A549 (cell line): ENCODE measurements at places on chromosomes 1 and 21.

- DNase-seq = no peak
These were observed 11.5 kb downstream of the YBEY start for GRCh38 chr21:46297338-46298271.

GRCh38 chr1:235290740-235291502, 37.1 kb downstream of the ARID4B start:
- no peak for DNase-seq

DNA sequence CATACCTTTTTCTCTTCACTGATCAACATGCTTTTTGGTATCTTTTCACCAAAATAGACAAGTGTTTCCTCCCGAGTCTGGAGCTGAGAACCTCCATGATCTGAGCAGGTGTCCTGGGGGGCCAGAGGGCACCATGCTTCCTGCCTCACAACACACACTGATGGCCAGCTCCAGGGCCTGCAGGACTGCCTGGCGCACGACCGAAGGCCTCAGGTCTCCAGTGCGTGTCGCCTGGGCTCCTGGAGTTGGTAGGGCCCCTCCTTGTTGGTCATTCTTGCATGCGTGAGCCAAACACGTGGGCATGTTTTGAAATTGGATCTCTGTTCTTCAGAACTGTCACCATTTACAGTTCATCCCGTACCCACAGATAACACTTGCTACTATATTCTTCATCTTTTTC, 64.4 kb downstream of the SLC37A1 start:
- DNase-seq = no peak

- no peak for DNase-seq
These were observed 23.6 kb upstream of the CTH start for GRCh38 chr1:70387507-70387906.

DNA sequence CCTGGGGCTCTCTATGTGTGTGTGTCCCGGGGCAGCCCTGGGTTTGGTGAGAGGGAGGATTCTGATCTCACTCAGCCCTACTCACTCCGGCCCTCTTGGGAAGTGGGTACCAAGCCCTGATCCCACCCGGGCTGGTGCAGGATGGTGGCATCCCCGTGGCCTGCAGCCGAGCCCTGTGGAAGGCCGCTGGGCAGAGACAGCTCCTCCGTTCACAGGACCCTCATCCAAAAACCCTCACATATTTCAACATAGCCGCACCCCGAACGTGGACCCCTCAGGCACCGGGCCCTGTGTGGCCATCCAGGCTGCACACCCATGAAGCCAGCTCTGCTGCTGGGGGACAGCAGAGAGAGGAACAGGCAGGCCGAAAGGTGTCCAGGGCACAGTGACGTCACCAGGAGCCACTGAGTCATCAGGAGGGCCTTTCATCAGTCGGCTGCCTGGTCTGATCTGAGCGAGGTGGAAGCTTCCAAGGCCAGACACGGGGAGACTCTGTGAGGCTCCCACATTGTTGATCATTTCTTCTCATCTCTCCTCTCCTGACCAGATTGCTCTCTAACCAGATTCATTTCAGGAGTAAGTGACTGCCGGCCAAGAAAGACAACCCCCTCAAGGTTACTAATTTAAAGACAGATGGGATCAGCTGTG, 16.2 kb upstream of the GPR157 start:
- peak; percentile 59 for DNase-seq

- no peak for DNase-seq
These were observed 160.8 kb downstream of the DISP1 start for GRCh38 chr1:222975472-222976122.

GRCh38 chr1:216216305-216216704, 206.9 kb downstream of the USH2A start:
- no peak for DNase-seq

- DNase-seq = no peak
These were observed 28.3 kb downstream of the CCN1 start for GRCh38 chr1:85608851-85609250.

GRCh38 chr1:42313970-42314369, 21.1 kb downstream of the FOXJ3 start:
- no peak for DNase-seq

DNA sequence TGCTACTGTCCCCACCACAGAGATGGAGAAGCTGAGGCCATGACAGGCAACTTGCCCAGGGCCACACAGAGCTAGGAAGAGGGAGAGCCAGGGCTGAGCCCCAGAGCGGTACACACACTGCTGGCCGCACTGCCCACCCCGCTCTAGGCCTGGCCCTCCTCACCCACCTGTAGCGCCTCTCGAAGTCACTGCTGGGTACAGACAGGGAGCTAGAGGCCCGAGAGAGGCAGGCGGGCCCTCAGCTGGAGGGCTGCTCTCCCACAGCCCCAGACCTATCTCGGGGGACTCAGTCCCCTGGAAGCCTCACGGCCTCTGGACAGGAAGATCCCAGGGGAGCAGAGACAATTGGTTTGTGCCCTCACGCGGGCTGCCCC, 17.3 kb upstream of the PLEKHG5 start:
- no peak for DNase-seq

GRCh38 chr1:30368651-30369240, 354.6 kb downstream of the MATN1 start:
- no peak for DNase-seq

DNA sequence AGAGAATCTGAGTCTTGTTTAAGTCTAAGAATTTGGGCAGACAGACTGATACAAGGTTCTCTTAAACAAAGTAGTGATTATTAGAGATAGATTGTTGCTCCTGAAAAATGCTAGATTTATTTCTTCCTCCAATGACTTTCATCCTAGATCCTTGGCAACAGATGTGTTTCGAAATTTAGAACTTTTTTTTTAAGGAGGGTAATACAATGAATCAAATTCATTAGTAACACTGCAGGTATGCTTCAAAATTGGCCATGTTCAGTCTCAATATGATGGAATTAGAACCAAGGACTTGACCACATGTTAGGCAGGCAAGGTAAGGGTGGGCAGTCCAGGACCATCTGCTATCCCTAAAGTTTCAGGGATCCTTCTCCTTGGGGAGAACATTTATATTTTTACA, 4.5 kb upstream of the LCE1F start:
- no peak for DNase-seq

GRCh38 chr1:241336335-241336734, 20.7 kb downstream of the RGS7 start:
- DNase-seq = no peak

DNA sequence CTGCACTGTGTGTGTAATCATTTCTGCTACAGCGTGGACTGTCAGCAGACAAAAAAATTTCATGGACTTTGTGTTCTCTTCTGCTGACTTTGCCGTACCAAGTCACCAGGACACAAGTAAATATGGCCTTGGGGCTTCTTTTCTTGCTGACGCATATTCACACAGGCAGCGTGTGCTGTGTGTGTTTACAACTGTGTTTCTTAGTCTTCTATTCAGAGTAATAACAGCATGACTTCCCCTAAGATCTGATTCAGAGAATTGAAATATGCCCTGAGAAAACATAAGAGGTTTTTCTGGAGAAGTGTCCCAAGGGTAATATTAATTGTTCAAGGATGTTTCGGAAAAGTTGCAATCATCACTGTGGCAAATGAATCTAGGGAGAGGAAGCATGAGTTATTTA, 47.1 kb upstream of the DYNLT5 start:
- DNase-seq = peak; percentile 21

- DNase-seq = no peak
These were observed 76.0 kb upstream of the ATF3 start for GRCh38 chr1:212532469-212533147.

- DNase-seq = no peak
These were observed 3.5 kb upstream of the ATP1B1 start for GRCh38 chr1:169103002-169103401.

DNA sequence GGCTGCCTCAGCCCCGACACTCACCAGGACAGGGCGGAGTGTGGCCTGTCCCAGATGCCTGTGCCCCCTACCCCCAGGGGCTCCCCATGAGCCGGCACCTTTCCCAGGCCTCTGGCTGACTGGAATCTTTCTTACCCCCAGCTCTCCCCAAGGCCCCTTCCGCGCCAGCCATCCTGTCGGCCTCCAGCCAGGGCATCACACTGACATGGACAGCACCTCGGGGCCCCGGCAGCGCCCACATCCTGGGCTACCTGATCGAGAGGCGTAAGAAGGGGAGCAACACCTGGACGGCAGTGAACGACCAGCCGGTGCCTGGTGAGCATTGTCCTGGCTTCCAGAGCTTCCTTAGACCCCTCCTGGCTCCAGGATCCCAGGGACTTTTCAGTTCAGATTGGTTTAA, 26.5 kb downstream of the IGFN1 start:
- no peak for DNase-seq

GRCh38 chr21:35222541-35222941, 173.4 kb upstream of the RUNX1 start:
- no peak for DNase-seq

GRCh38 chr1:107264561-107264960, 123.7 kb downstream of the NTNG1 start:
- DNase-seq = no peak

DNA sequence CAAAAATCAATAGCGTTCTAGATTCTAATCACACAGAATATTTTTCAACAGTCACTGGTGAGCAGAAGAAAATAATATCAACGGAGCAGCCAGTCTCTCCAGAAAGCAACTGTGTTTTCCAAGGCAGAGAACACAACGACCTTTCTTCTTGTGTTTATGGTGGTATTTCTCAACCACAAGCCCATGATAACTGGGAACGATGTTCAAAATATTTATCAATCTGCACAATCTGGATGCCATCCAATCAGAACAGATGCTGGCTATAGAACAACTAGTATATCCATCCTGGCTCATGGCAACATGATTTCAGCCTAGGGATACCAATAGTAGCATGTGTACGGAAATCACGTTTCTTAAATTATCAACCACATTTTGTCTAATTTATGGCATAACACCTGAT, 162.7 kb upstream of the RUNX1 start:
- DNase-seq = no peak

DNA sequence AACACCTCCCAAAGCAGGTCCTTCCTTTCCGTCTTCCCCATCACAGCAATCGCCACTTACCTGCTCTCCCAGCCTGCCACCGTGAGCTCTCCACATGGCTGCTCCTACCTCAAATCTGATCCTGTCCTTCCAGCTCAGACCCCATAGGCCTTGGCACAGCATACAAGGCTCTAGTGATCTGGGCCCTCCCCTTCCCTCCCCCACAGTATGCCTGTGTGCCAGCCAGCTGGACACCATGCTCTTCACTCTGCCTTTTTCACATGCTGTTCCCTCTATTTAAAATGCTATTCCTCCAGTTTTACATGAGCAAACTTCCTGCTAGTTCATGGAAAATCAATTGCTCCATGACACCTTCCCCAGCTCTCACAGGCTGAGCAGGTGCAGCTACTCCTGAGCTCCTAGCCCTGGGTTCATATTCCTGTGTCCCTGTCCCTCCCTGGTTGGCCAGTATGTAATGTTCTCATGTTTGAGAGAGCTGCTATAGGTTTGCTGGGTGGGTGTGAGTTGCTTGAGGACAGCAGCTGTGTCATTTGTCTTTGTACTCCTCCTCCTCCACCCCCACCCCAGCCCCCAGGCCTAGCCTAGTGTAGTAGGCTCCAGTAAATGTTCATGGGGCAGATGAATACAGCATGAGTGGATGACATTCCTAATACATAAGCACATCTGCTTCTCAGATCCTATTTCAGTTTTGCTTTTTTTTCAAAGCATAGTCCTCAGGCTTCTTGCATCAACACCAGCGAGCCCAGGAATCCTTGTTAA, 6.3 kb upstream of the TNNT2 start:
- no peak for DNase-seq

DNA sequence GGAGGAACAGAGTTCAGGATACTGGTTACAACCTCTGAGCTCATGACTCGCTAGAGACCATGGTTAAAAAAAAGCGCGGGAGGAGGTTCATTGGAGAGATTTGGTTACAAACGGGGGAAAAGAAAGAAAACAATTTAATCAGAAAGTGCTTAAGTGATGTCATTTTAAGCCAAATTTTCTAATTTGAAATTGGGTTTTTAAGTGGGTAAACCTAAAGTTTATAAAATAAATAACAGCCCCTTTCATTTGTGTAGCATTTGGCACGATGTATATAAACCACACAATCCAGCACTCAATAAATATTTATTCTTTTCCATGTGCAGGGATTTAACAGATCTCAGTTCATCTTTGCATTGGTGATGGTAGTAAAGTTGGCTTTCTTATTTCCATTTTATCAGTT, 7.0 kb upstream of the DPT start:
- no peak for DNase-seq

DNA sequence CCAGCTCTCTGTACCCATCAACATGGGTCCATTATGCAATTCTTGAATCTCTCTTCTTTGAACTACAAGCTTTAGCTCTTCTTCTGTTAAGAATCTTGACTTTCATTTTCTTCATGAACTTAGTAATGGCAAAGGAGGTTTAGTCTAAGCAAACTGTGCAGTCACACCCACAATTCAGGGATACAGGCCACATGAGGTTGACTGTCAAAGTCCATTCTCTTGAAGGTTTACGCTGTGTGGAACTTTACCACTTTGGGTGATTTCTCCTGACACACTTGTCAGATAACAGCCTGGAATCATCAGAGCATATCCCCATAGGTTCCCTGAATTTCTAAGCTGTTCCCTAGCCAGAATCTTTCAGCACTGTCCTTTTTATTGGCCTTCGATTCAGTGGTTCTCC, 48.0 kb upstream of the NHLH2 start:
- DNase-seq = no peak

DNA sequence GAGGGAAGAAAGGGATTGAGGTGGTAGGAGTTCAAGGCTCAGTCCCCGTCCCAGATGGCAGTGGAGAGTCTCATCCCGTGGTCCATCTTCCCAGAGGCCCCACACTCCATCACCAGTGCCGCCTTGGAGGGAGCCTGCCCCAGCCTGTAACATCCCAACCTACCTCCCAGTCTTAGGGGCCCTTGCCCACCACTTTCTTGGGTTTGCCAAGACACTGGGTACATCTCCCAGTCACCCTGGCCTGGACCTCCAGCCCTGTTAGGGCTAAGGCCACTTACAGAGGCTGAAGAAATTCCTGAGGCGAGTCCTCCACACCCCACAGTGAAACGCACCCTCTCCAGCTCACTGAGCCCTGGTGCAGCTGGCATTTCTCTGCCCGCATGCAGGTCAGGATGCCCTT, 3.3 kb downstream of the TMEM200B start:
- DNase-seq = no peak

GRCh38 chr1:33712186-33712585, 151.7 kb upstream of the HMGB4 start:
- DNase-seq = no peak

GRCh38 chr1:25037174-25038074, 107.3 kb upstream of the RUNX3 start:
- peak; percentile 54 for DNase-seq

DNA sequence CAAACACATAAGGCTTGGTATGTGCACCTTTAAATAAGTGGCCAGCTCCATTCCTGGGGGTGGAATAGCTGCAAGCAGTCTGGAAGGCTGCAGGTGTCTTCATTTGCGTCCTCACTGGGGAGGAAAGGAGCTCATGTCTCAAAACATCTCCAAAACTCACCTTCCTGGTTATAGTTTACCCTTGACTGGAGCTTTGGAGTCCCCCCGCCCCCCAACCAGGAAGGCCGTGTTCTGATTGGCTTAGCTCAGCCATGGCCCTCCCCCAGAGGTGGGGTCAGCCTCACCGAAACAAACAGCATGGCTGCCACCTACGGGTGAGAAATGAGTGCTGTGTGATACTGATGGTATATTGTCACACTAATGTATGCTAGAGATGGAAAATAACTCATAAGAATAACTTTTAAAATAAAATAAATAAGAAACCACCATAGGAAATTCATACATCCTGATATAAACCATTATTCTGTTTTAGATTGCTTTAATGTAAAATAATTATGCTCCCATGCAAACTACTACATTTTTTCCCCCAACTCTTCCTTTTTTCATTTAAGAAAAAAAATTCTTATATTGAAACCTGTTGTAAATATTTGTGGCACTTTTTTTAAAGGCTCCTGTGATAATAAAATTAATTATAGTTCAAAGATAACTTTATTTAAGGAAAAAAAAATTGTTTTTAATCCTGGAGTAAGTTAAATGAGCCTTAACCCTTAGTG, 90.8 kb downstream of the ZP4 start:
- DNase-seq = peak; percentile 87
